Fibroblast of lung (primary cell): ENCODE measurements at places on chromosomes 2 and 18. TPM values are rescaled to one million over a fixed set of nuclear protein-coding genes. Genes with fewer than 3 reads are reported as not detected.

GRCh38 chr2:218329027-218329825, 27.4 kb upstream of the CATIP start:
- peaks cover under 1% of the 10 kb centered on the region for H3K4me1 ChIP-seq
- no peak overlapping the region for H3K27ac ChIP-seq
- no peaks in the 10 kb centered on the region for H3K36me3 ChIP-seq
- no peak for DNase-seq

DNA sequence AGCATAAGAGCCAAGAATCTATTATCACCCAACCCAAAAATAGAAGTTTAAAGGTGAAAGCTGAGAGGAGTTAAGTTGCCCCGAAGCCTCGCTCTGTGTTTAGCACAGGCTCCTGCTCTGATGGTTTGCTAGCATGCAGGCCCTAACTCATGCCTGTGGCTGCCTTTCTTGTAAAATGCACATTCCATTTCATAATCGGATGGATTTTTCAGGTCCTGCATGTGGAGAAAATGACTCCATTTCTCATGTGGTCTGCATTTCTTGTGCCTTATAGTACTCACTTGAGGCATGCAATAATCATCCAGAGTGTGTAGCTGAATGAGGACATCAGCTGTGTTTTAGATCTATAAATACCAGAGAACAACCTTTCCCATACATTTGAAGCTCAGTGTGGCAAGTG, 381.8 kb downstream of the CPS1 start:
- no peaks in the 10 kb centered on the region for H3K27me3 ChIP-seq
- H3K4me3 ChIP-seq: no peak overlapping the region
- DNase-seq: peak; percentile 61
- H3K36me3 ChIP-seq: no peaks in the 10 kb centered on the region
- no peaks in the 10 kb centered on the region for H3K4me1 ChIP-seq

- H3K36me3 ChIP-seq: peaks cover 1% of the 10 kb centered on the region
- H3K27ac ChIP-seq: peak overlapping the region; percentile 68
- no peak for DNase-seq
- peaks cover 22% of the 10 kb centered on the region for H3K4me1 ChIP-seq
- no peaks in the 10 kb centered on the region for H3K27me3 ChIP-seq
- no peak overlapping the region for H3K4me3 ChIP-seq
Observed at GRCh38 chr2:23418056-23418455, 33.1 kb downstream of the KLHL29 start.

DNA sequence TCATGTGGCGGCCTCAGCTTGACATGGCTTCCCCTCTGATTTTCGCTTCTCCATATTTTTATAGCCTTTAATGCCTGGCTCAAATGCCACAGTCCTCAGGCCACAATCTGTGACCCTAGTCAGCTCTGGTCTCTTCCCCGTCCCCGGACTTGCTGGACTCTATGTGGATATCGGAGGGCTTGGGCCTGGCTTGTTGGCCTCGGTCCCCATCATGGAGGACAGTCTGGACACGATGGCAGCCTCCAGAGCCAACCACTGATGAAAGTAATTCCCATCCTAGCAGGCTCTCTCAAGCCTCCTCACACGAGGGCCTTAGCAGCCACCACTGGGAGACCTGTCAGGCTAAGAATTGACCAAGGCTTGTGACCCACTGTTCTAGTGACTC, 61.6 kb downstream of the LPIN1 start:
- no peaks in the 10 kb centered on the region for H3K27me3 ChIP-seq
- no peaks in the 10 kb centered on the region for H3K4me1 ChIP-seq
- H3K27ac ChIP-seq: no peak overlapping the region

GRCh38 chr2:121388371-121388770, 103.4 kb upstream of the TFCP2L1 start:
- peak; percentile 36 for DNase-seq
- H3K4me1 ChIP-seq: peaks cover 3% of the 10 kb centered on the region
- no peak overlapping the region for H3K4me3 ChIP-seq
- H3K27me3 ChIP-seq: no peaks in the 10 kb centered on the region
- H3K36me3 ChIP-seq: peaks cover 2% of the 10 kb centered on the region

GRCh38 chr2:136448986-136449780, 316.2 kb upstream of the THSD7B start:
- no peak for DNase-seq
- no peaks in the 10 kb centered on the region for H3K27me3 ChIP-seq
- no peaks in the 10 kb centered on the region for H3K36me3 ChIP-seq
- no peaks in the 10 kb centered on the region for H3K4me1 ChIP-seq
- no peak overlapping the region for H3K27ac ChIP-seq
- no peak overlapping the region for H3K4me3 ChIP-seq

GRCh38 chr2:153917570-153917969, 45.8 kb downstream of the GALNT13 start:
- H3K27ac ChIP-seq: no peak overlapping the region
- no peaks in the 10 kb centered on the region for H3K36me3 ChIP-seq
- no peak for DNase-seq
- H3K4me1 ChIP-seq: no peaks in the 10 kb centered on the region
- H3K4me3 ChIP-seq: no peak overlapping the region
- no peaks in the 10 kb centered on the region for H3K27me3 ChIP-seq

The ALPP gene
- not detected in 2 replicates for polyA plus RNA-seq

The C2orf78 gene
- polyA plus RNA-seq: not detected in 2 replicates

The SP140 gene
- 0.17 and 0.60 TPM in 2 replicates for polyA plus RNA-seq

The RAD51AP2 gene
- polyA plus RNA-seq: 0.02 TPM in 1 of 2 replicates, not detected in the other

The LIMS1 gene
- 100 and 108 TPM in 2 replicates for polyA plus RNA-seq
